ENCODE measurements at places on chromosomes 12 and 14. TPM values are rescaled to one million over a fixed set of nuclear protein-coding genes. Genes with fewer than 3 reads are reported as not detected.

GRCh38 chr12:51669271-51669670 lies 78.2 kb downstream of the SCN8A start:
- DNase-seq = no peak

DNA sequence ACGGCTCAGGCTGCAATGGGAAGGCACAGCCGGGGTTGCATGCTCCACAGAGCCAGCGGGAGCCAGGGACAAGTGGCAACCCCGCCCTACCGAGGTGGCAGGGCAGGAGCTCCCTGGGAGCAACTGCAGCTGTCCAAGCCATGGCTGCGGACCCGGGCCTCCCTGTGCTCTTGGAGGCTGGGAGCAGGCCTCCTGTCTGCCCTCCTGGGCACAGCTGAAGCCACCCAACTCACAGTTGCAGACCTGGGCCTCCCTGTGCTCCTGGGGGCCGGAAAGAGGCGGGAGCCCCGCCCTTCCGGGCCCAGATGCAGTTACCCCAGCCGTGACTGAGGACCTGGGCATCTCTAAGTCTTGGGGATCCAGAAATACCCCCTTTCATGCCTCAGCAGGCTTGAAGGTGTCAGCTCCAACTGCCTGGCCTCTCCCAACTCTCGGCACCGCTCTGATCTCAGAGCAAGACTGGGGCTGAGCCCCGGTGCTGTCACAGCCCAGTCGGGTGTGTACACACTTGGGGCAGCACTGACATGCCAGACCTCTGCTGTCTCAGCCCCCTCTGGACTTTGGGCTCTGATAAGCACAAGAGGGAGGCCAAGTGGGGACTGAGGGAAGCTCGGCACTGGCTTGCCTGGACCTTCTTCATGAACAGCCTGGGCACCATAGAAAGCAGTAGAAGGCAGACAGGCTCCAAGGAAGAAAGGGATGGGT lies 7.5 kb upstream of the RASSF9 start:
- DNase-seq = no peak

DNA sequence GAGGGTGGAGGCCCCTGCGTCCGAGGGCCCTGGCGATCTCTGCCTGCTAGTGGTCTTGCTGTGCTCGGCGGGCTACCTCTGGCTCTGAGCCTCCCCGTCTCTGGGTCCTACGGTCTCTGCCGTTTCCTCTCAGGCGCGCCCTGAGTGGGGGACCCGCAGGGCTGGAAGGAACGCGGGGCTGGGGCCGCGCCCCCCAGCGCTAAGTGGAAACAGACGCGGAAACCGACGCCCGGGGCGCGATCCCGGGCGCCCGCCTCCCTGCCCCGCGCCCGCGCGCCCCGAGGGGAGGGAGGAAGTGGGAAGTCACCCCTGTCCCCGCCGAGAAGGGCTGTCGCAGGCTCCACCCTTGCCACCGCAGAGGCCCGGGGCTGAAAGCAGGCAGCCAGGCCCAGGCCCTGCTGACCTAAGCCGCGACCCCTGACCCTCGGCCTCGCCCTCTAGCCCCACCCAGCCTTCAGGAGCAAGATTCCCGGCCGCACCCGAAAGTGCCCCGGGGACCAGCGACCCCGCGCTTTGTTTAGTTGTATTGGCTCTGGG lies 831 bp downstream of the CRIP1 start:
- DNase-seq = no peak

- DNase-seq = peak; percentile 48
Observed at GRCh38 chr12:20472102-20472782, 103.9 kb downstream of the PDE3A start.

Gene BHLHE41
- 9.2 TPM for total RNA-seq

Gene DNAI7
- total RNA-seq = 4.2 TPM

Measured in fibroblast of the aortic adventitia (primary cell).